Dermis microvascular lymphatic vessel endothelial cell (primary cell): ENCODE measurements at places on chromosomes 1 and 21. TPM values are rescaled to one million over a fixed set of nuclear protein-coding genes. Genes with fewer than 3 reads are reported as not detected.

TP73 gene
- total RNA-seq, result under 0.01 TPM in 1 of 2 replicates, not detected in the other

RGS4 gene
- 8.5 and 9.2 TPM in 2 replicates for total RNA-seq

DPT gene
- total RNA-seq, result not detected in 2 replicates

TEDDM1 gene
- total RNA-seq, result not detected in 2 replicates

NCDN gene
- 7.7 and 13.0 TPM in 2 replicates for total RNA-seq

PTPRU gene
- 2.4 and 3.1 TPM in 2 replicates for total RNA-seq

TPTE gene
- total RNA-seq, result not detected in 2 replicates

S100A14 gene
- total RNA-seq, result 0.13 and 0.51 TPM in 2 replicates

EFCAB7 gene
- total RNA-seq, result 2.3 and 2.9 TPM in 2 replicates

LIPI gene
- total RNA-seq, result not detected in 2 replicates

NBL1 gene
- 91.4 and 236 TPM in 2 replicates for total RNA-seq

OR2G6 gene
- not detected in 2 replicates for total RNA-seq

FMO5 gene
- total RNA-seq, result 1.2 and 1.3 TPM in 2 replicates

ADGRB2 gene
- 0.26 and 0.51 TPM in 2 replicates for total RNA-seq

MRPS14 gene
- 29.3 and 32.5 TPM in 2 replicates for total RNA-seq

AMPD1 gene
- not detected in 2 replicates for total RNA-seq

DCST2 gene
- under 0.01 and 0.13 TPM in 2 replicates for total RNA-seq
